Anterior cingulate cortex (tissue), 58 donors: ENCODE measurements at places on chromosomes 6 and 20.

DNA sequence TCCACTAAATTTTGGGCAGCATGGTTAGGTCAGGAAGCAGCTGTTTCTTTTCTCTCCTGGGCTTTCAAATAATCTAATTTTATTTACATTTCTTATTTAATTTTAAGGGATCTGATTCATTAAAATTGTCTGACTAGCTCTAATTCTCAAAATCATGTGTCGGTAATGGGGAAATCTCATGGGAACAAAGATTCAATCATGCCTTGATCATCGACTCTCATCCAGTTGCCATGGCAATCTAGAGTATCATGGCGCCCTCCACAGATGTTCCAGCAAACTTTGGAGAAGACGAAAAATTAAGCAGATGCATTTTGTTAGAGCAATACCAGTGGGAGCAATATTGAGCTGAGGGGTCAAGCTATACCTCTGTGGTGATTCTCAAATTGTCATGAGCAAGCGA, 358.0 kb upstream of the CDH4 start:
- DNase-seq = no peak

- DNase-seq = no peak
These were observed 21.5 kb downstream of the TRMT11 start for GRCh38 chr6:126007800-126008199.

DNA sequence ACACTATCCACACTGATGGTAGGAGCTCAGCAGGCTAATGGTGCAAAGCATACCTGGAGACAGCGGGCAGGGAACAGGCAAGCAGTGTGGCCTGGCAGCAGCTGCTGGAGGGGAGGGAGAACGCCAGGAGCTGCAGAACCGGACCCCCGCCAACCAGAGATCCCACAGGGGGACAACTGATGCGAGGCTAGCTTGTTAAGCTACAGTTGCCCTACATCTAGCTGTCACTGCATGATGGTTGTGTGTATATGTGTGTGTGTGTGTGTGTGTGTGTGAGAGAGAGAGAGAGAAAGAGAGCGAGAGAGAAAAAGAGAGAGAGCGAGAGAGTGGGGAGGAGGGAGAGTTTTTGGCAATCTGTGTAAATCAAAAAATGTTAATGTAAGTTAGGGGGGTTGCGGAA, 69.7 kb upstream of the NHSL1 start:
- DNase-seq = no peak

GRCh38 chr6:22322103-22323030, 25.5 kb upstream of the PRL start:
- no peak for DNase-seq

DNA sequence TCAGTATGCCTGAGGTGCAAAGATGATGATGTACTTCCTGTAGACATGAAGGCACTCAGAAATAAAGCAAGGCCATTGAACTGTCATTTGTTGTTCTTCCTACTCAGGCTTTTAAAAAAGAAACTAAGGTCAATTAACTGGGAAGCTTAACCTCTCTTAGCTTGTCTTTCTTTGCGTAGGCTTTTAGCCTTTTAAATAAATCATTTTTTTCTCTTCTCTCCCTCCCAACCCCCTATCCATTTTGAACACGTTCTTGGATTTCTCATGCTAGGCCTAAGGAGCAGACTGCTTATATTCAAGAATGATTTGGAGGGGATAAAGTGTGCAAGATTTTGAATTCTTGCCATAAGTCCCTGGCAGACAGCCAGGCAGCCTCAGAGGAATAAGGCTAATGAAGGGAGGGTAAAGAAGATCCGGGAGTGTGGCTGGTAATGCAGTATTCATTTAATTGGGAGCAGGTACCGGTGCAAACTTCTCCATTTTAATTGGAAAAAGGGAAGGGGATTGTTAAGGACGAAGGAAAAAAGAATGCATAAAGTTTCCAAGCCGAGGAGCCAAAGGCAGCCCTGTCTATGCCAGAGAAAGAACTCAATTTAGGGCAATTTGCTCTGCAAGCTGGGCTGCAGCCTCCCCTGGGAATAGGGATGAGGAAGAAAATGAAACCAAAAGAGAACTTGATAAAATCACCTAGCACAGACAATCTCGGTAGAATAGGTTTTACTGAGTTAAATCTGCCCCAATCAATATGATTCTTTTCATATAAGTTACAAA, 343.8 kb upstream of the MMS22L start:
- peak; percentile 20 for DNase-seq

DNA sequence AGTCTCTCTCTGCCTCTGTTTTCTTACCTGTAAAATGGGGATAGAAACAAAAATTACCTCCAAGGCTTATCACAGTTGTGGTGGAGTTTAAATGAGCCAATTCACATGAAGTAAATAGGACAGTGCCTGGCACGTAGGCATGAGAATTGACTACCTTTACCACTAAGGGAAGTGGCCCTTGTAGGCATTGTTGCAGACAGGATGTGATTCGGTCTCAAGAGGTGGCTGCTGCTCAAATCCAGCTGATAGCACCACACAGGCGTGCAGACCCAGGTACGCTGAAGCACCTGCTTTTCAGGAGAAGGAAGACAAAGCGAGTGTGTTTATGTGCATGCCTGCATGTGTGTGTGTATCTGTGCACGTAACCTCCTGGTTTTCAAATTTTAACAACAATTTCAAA, 108.6 kb downstream of the EYA2 start:
- DNase-seq = no peak

- no peak for DNase-seq
These were observed 747.2 kb downstream of the KHDRBS2 start for GRCh38 chr6:61538801-61539200.
